ENCODE measurements at places on chromosomes 13 and 19. TPM values are rescaled to one million over a fixed set of nuclear protein-coding genes. Genes with fewer than 3 reads are reported as not detected.

- peaks cover 2% of the 10 kb centered on the region for H3K4me1 ChIP-seq
- DNase-seq, result no peak
- H3K27me3 ChIP-seq, result no peaks in the 10 kb centered on the region
- no peak overlapping the region for H3K27ac ChIP-seq
These were observed 36.5 kb downstream of the SCEL start for GRCh38 chr13:77571956-77572355.

Gene ERICH6B
- total RNA-seq, result not detected

Gene KCTD15
- 42.7 TPM for total RNA-seq

Gene URAD
- total RNA-seq, result not detected

Gene FXYD3
- 172 TPM for total RNA-seq

Measured in lung (tissue), 17 donors.